ENCODE measurements at places on chromosomes 1 and 21. TPM values are rescaled to one million over a fixed set of nuclear protein-coding genes. Genes with fewer than 3 reads are reported as not detected.

Gene HEATR1
- 43.5 TPM for total RNA-seq

DNA sequence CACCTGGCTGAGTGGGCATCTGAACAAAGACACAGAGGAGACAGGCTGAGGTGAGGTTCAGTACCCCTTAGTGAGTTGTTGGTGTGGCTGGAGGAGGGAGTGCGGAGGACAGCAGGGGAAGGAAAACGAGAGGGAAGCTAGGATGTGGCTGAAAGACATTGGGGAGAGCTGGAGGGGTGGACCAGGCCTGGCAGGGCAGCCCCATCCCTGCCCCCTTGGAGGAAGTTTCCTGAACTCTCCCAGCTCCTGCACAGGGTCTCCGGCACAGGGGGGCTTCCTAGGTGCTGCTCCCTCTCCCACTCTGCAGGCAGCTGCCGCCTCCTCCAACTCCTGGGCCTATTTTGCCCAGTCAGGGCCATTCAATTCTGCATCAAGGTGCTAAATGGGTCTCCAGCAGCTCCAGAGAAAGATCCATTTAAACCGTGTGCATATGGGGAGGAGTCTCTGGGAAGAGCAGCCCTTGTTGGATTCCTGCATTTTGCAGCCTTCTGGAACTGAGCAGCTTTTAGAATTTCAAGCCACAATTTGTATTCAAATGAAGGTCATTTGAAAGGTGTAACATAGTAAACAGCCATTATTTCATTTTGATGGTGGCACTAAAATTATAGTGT, 193.9 kb downstream of the CAMTA1 start:
- DNase-seq, result no peak

DNA sequence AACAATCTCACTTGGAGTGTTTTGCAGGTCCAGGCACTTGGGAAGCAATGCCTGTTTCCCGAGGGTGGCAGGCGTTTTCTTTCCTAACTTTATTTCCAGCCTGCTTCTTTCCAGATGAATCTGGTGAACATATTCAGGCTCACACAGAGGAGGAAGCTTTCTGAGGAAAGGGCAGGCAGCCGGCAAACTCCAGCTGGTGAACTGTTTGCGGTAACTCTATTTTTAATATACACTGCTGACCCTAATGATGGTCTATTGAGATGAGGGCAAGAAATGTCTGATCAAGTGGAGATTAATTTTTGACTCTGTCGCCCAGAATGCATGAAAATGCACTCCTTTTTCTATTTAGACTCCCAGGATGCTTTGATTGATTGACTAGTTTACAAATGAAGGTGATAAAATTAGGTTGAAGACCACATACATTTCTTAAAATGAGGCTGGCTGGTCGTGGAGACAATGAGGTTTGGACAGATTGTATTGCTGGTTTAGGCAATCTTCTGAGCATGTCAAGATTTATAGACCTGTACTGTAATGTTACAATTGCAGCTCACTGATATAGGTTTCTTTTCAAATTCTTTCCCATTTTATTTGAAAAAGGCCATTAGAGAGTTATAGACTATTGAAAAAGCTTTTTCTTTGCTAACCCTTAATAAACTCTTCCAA, 153.8 kb downstream of the ATG4C start:
- DNase-seq, result no peak

DNA sequence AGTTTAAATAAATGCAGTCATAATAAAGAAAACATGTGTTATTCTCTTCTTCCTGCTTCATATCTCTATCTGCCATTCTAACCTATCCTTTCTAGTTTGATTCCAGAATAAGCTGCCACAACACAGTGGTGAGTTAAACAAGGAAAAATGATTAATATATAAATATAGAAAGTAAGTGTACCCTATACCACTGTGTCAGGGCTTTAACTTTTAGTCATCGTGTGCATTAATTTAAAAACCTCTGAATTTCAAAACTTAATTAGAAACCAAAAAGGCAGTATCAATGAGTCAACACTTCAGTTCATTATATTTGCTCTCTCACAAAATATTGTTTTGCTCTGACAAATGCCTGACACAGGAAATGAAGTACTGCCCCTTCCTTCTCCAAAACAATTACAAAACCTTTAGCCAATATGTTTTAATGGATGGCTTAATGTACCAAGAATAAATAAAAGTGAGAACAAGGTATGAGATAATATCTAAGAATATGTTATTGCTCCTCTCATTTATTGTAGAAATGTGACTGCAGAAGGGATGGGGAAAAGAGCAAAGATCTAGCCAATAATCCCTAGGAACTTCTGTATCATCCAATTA, 634.8 kb downstream of the KCNT2 start:
- no peak for DNase-seq

DNA sequence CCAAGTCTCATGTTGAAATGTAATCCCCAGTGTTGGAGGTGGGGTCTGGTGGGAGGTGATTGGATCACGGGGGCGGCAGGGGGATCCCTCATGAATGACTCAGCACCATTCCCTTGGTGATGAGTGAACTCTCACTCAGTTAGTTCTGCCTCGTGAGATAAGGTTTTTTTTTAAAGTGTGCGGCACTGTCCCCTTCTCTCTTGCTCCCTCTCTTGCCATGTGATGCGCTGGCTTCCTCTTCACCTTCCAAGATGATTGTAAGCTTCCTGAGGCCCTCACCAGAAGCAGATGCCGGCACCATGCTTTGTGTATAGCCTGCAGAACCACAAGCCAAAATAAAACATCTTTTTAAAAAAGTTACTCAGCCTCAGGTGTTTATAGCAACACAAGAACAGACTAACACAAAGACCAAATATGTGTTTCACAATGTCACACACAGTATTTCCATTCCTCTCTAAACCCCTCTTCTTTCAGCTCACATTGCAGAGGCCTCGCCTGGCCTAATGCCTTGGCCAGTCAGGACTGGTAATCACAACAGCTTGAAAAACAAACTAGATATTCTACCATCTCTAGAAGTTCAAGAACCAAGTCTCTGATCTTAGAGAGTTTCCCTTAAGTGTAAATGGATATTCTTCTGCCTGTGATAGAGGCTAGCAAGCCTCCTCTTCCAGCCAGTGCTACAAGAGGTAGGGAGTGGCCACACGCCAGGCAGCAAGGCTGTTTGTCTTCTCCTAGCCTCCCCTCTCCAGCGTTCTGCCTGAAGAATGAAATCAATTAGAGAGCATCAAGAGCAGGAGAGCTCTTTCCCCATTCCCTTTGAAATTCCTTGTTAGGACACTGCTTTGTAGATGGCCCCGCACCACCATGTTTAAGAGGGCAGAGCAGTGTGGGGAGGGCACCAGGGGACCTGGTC, 19.6 kb upstream of the RAP1A start:
- DNase-seq, result no peak
